ENCODE measurements at places on chromosomes 4 and X.

- DNase-seq, result peak; percentile 19
These were observed at the start of gene RAB33B for GRCh38 chr4:139454111-139455045. RAB33B (plus strand) TSS chr4:139454121; CDS start chr4:139454196, 75 bp downstream.

GRCh38 chr4:165600959-165601683, 222.3 kb downstream of the CPE start:
- peak; percentile 49 for DNase-seq

DNA sequence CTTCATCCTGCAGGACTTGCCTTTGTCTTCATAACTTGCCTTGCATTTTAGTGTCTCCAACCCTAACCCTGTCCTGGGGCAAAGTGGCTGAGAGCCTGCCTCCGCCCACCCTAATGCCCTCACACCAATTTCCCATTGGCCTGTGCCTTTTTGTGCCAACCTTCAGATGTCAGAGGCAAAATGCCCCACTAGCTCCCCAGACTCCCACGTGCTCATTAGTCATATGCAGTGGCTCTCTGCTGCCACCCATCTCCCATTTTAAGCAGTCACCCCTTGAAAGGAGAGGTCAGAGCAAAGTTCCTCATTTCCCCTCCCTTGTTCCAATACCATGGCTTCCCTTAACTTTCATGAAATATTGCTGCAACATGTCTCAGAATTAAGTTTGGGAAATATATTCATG, 74.8 kb upstream of the PASD1 start:
- peak; percentile 7 for DNase-seq

GRCh38 chrX:16601885-16602284, 48.1 kb upstream of the S100G start:
- DNase-seq, result no peak

GRCh38 chrX:104122829-104123228, 10.5 kb downstream of the ZCCHC18 start:
- no peak for DNase-seq

DNA sequence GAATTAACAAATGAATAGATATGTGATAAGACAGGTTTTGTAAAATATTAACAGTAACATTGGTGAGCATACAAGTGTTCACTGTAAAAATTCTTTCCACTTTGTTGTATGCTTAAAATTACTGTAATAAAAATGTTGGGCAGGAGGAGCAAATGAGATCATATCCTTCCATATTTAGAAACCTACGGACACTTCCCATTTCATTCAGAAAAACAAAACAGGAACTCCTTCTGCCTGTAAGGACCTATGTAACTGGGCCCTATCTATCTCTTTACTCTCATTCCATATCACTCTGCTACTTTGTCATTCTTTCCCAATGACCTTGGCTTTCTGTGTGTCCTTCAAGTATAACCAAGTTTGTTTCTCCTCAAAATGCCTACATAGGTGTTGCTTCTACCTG, 53.7 kb upstream of the SLC39A8 start:
- DNase-seq, result no peak

DNA sequence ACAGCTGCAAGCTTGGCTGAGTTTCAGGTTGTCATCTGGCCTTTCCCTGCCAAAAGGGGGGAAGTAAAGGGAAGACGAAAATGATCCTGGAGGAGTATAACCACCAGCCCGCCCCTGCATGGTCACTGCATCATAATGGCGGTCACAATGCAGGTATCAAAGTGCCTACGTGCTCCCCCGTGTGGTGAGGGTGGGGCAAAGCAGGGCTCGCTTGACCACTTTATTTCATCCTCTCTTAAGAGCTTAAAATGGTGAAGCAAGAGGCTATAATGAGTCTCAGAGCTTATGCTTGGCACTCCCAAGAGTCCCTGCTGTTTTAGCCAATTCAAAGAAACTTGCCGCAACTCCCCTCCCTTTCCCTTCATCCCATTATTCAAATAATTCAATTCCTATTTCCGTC, 105.6 kb downstream of the APOOL start:
- no peak for DNase-seq

DNA sequence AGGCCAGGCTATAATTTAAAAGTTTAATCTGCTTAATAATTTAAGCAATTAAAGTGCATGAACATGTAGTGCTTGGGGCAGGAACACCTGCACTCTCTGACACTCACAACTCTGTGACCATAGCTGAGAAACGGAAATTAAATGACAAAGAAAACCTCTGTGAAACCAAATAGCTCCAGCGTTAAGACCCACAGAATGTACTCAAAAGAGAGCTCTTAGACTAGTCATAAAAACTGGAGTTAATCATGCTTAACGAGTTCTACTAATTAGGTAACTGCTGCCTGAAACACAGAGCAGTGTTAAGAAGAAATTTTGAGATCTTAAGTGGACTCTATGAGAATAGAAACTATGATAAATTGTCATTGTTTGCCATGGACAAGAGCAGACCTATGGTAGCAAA, 174.4 kb upstream of the SPIN4 start:
- no peak for DNase-seq

DNA sequence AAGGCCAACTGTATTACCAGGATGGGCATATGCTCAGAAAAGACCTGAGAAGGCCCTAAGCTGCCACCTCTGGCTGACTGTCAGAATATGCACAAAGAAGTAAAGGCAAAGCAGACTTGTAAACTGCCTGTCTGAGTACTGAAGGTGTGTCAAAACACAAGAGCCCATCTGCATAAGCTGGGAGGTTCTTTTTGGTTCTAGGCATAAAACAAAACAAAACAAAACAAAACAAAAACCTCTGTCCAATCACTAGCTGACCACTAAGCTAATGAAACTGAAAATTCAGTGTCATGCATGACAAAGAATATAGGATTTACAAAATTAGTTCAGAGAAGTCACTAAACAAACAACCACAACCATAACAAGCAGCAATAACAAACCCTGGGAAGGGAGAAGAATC, 20.6 kb downstream of the SH3D19 start:
- peak; percentile 29 for DNase-seq

GRCh38 chr4:122705009-122705408, 27.5 kb upstream of the BBS12 start:
- no peak for DNase-seq

- peak; percentile 27 for DNase-seq
These were observed 120.9 kb upstream of the NRK start for GRCh38 chrX:105701310-105702052.

DNA sequence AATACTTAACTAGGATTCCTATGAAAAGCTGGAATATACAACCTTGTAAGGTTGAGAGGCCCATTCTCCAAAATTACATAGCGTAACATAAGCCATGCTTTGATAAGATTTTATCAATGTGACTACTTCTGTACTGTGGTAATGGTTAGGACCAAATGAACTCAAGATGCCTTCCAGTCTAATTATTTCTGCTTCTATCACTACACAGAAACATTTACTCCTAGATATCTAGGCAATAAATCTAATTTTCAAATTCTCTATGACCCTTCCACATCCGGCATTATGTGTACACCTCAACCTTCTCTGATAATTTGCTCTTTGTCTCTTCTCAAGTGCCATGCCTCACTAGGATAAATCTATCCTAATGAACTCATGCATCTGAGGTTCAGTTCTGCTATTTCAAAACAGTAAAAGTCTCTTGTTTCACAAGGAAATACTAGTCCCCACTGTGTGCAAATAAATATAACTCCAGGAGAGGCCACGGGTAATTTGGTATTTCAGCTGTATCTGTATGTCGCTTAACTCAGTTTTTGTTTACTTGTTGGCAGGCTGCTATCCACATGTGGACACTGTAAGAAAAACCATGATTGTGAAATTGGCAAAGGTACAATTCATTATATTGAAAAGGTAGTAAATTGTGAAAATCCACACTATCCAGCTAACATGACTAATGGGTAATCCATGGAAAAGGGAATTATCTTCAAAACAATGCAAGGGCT, 93.3 kb downstream of the PRDM5 start:
- DNase-seq, result no peak

DNA sequence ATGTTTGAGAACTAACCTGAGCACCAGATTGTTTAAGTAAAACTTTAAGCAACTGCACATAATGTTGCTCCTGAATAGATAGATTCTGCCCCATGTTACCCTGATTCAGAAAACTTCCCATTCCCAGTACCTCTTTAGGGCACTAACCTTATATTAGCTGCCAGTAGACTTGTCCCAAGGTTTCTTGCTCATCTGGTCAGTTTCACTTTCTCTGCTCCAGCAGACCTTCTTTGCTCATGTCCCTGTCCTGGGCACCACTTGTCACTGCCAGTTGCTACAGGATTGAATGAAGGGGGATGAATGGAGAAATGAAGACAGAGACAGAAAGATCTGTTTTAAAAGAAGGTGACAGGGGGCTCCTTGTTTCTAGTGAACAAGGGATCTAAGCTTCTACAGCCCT, 65.2 kb upstream of the UGT2B10 start:
- no peak for DNase-seq

GRCh38 chr4:45453258-45453853, 670.5 kb downstream of the GABRG1 start:
- peak; percentile 42 for DNase-seq

DNA sequence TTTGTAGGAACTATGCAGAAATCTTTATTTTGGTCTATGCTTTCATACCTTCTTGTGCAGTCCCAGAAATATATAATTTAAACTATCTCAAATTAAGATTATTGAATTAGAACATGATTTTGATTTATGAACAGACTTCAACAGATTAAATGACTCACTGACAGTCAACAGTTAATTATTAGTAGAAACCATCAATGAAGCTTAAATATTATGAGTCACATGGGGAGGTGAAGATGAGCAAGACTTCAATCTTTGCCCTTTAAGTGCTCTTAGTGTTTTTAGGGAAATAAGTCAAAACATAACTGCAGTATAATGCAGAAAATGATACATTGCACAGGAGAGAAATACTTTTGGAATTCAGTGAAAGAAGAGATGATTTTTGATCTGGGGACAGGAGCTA, 81.5 kb upstream of the BMP3 start:
- no peak for DNase-seq

DNA sequence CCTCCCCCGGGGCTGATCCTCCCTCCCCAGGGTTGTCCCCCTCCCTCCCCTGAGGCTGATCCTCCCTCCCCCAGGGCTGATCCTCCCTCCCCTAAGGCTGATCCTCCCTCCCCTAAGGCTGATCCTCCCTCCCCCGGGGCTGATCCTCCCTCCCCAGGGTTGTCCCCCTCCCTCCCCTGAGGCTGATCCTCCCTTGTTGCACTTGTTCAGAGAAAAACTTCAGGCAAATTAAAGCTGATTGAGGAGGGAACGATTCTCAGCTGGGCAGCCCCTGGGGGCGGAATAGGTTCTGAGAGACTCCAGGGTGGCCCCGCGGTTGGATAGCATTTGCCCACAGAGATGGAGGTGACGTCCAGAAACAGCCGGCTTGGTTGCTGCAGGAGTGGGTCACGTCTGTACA, 110.7 kb upstream of the ADRA2C start:
- no peak for DNase-seq

DNA sequence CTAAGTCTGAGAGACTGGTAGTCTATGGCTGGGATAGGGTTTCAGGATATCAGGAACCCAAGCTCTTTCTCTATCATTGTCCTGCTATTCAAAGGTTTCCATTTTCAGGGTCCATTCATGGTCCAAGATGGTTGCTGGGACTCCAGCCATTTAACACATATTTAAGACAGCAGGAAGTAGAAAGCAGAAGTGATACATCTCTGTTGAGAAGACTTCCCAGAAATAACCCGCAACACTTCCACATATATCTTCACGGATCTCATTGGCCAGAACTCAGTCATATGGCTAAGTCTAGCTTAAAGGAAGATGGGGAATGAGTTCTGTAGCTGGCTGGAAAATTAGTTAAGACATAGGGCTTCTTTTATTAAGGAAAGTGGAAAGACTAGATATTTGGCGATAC, 23.8 kb downstream of the CTSO start:
- DNase-seq, result no peak

- peak; percentile 75 for DNase-seq
These were observed 1264.7 kb downstream of the PCDH7 start for GRCh38 chr4:31984872-31985271.

DNA sequence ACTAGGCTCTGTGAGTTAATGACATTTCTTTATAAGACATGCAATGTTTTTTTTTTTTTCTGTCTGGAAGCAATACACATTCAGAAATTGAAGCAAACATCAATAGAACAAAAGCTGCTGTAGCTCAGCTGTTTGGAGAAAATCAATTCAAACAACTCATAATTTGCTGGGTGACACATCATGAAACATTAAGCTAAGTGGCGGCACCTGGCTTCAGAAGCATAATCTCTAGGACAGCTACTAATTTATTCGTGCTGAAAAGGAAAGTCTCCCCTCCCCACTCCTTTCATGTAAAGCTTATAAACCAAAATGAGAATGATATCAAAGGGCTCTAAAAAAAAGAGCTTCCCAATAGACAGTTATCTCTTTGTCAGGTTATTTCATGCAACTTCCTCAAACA, 73.9 kb downstream of the LUZP4 start:
- no peak for DNase-seq

DNA sequence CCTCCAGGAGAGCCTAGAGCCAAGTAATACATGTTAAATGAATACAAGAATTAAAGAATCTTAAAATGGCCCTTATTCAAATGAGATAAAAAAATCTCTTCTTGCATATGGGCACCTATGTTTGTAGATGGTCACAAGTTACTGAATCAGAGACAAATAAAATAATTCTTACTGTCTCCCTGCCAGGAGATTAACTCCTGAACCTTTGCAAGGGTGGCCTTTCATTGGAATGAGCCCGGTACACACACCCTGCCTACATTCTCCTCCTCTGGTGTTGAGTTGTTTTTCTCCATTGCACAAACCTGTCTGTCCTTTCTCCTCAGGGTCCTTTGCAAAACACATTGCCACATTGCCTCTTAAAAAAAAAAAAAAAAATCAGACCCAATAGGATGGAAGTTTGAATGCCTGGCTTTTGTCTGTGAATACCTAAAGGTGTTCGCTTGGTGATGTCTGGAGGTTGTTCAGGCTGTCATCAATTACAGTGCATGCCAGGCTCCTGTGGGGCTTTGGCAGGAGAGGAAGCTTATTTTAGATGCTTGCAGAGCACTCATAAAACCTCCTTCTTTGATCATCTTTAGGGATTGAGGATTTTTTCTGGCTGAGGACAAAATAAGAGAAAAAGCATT, 8.3 kb upstream of the TMEM154 start:
- DNase-seq, result peak; percentile 19

DNA sequence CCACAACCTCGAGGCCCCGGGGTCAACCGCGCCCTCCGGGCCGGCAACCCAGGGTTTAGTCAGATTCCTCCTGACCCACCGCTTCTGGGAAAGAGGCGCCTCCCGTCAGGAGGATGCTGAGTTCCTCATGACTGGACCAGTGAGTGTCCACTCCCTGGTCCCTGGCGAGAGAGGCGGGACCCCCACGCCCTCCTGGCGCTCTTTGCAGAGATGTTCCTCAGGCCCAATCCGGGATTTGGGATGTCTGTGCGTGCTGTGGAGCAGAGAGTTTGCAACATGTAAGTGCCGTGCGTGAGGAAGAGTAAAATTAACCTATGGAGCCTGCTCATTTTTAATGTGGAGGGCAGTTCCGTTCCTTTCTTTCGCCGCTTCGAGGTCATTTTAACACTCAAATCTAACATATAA, 824 bp upstream of the UGDH start:
- DNase-seq, result no peak

- peak; percentile 73 for DNase-seq
These were observed 76.7 kb downstream of the CLCN5 start for GRCh38 chrX:49999087-49999486.

GRCh38 chr4:15649914-15650545, 5.1 kb downstream of the FBXL5 start:
- peak; percentile 66 for DNase-seq

GRCh38 chrX:65997978-65998717, 41.7 kb downstream of the VSIG4 start:
- no peak for DNase-seq

GRCh38 chrX:37825215-37825842, 22.0 kb downstream of the DYNLT3 start:
- DNase-seq, result peak; percentile 39
